ENCODE measurements at places on chromosomes 16 and 17. TPM values are rescaled to one million over a fixed set of nuclear protein-coding genes. Genes with fewer than 3 reads are reported as not detected.

DNA sequence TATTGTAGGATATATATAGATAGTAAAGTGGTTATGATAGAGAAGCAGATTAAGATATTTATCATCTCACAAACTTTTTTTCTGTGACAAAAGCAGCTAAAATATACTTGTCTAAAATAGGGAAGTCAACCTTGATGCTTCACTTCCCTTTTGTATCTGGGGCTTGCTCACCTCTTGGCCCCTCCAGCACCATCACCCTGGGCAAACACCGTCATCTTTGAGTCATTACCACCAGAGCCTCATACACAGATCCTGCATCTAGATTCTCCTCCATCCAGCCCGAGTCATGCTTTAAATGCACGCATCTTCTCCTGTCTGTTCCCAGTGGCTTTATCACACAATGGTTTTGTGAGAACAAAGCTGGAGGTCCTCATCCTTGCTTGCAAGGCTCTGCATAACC is 1062.7 kb upstream of the EEF2KMT start:
- no peak for DNase-seq

The KRTAP4-4 gene
- total RNA-seq = 2.6 TPM

The PRKCB gene
- 17.8 TPM for total RNA-seq

- DNase-seq = no peak
Measured at GRCh38 chr17:5533486-5534315, 47.3 kb downstream of the MIS12 start.

DNA sequence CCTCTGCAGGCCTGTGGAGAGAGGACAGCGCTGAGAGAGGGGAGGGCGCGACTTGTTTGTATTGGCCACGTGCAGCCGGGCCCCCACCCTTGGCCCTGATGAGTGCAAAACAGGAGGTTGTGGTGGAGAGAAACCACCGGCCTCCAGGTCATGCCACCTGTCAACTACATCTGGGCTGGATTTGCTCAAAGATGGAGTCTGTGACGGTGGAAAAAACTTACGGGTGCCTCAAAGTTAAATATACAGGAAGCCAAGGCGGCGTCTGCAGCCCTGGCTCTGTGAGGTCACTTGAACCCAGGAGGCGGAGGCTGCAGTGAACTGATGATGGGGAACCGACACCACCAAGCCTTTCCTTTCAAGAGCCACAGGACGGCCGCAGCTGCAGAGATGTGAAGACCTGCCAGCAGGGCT is 15.7 kb downstream of the C16orf74 start:
- DNase-seq = no peak

- DNase-seq = no peak
Measured at GRCh38 chr16:66996983-66997358, 8.6 kb downstream of the CES4A start.

GRCh38 chr17:66287911-66288310 is 14.5 kb upstream of the PRKCA start:
- DNase-seq = no peak

The KRT31 gene
- total RNA-seq = not detected

The TMEM208 gene
- 5.5 TPM for total RNA-seq

GRCh38 chr17:1180958-1181752 is 1.4 kb upstream of the ABR start:
- no peak for DNase-seq

DNA sequence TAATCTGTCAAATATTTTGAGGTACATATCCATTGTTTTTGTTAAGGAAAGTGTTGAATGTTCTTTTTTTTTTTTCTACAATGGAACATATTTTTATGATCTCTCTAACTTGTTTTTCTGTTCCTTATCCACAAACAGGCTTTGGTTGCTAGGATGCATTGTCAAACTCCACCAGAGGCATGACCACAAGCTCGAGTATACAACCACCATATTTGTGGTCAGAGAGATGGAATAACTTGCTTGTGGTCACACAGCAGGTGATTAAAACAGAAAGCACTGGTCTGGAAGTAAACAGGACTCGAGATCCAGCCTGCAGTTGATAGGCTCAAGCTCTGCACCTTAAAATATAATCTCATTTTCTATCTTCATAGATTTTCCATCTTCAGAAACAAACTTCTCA is 105.8 kb upstream of the ADAMTS18 start:
- no peak for DNase-seq

GRCh38 chr16:88719933-88720296 is 13.6 kb downstream of the CTU2 start:
- DNase-seq = no peak

The MT1A gene
- total RNA-seq = not detected

GRCh38 chr16:56261656-56262055 is 70.4 kb downstream of the GNAO1 start:
- DNase-seq = no peak

DNA sequence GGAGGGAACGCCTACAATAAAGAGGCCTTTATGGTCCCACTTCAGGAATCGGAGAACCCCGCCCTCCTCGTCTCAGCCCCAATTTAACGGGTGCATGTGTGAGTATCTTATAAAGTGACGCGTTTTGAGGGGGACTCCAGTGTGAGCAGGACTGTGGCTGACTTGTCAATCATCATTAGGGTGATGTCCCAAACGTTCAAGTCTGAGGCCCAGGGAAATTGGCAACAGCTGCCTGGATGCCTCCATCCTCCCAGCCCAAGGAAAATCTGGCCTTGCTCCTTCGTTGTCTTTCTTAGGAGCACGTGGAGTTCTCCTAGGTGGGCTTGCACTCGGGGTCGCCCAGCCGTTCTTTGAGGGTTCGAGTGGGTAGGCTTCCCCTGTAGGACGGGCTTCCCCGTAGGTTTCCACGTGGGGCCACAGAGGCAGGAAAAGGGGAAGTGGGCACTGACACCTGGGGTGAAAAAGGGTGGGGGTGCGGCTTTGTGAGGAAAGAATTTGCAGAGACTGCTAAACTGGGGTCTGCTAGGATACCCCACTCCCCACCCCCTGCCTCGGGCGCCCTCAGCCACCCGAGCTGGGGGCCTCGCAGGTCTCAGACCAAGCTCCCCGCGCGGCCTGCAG is 561 bp upstream of the HERPUD1 start:
- DNase-seq = no peak

DNA sequence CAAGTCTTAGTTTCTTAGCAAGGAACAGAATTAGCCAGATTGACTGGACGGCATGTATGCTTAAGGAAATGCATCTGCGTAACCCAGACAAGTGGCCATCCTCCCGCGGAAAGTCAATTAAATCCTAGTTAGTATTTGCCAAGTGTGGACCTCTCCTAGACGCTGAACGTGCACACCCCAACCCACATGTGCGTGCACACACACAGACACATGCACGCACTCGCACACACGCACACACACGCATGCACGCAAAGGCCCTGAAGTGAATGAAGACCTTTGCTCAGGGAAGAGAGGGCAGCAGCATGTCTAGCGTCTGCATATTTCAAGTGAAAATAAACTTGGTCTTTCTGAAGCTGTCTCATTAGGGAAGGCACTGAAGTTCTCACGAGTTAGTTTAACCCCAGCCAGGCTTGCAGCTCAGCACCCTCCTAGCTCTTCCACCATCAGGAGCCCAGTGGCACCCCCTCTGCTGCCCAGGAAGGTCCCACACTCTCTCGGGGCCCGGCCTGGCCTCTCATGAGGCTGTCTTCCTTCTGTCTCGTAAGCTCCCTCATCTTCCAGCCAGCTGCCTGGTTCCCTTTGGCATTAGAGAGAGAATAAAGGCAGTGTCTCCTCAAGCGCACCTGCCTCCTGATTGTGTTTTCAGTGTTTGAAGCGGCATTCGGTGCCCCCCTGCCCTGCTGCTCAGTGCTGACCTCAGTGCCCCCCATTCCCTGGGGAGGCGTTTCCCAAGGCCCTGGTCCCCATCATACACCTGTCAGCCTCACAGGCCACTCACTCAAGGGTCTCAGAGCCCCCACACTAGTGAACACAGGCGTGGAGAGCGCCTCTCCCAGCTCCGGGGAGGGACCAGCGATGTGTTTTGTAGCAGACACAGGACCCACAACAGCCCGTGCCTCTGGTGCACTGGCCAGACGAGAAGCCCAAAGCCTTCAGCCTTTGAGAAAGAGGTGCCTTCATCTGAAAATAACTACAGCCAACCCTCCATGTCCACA is 52.2 kb upstream of the CHMP6 start:
- no peak for DNase-seq

All from umbilical cord (tissue), 2 donors.